Central memory CD8-positive, alpha-beta T cell (primary cell): ENCODE measurements at places on chromosomes 7 and 10.
A peak's percentile ranks its signal among the peaks of the same experiment; 100 is the strongest.

GRCh38 chr10:11379771-11380170 is 231.7 kb downstream of the USP6NL start:
- DNase-seq, result no peak
- H3K36me3 ChIP-seq, result peaks cover 3% of the 10 kb centered on the region
- H3K27ac ChIP-seq, result no peak overlapping the region
- H3K27me3 ChIP-seq, result peaks cover 9% of the 10 kb centered on the region
- no peaks in the 10 kb centered on the region for H3K4me1 ChIP-seq

GRCh38 chr10:14560791-14561765 is 213.6 kb downstream of the FAM107B start:
- H3K4me3 ChIP-seq, result peak overlapping the region; percentile 81
- H3K27me3 ChIP-seq, result no peaks in the 10 kb centered on the region
- H3K27ac ChIP-seq, result peak overlapping the region; percentile 97
- DNase-seq, result no peak
- peaks cover 96% of the 10 kb centered on the region for H3K4me1 ChIP-seq

GRCh38 chr7:138981332-138982203 is at the start of gene KIAA1549:
KIAA1549 (minus strand) TSS chr7:138981389; CDS start chr7:138981269, 120 bp downstream.
- H3K27ac ChIP-seq, result peak within 1 kb of the TSS; percentile 56
- peaks cover 65% of the 10 kb centered on the region for H3K27me3 ChIP-seq
- peaks cover 16% of the 10 kb centered on the region for H3K4me1 ChIP-seq
- H3K36me3 ChIP-seq, result peaks cover 2% of the 10 kb centered on the region
- DNase-seq, result no peak

DNA sequence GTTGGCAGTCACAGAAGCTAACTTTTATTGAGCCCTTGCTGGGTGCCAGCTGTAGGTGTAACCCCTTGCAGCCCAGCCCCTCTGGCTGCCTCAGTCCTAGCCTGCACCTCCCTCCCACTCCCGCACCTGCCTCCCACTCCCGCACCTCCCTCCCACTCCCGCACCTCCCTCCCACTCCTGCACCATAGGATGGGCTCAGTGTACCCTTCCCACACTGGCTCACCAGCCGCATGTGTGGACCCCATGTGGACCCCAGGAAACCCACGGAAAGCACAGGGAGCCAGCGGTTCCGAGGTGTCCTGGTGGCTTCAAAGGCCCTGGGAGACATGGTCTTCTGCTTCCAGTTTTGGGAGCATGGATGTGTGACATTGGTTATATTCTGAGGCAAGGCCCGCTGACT is 132.9 kb downstream of the EBF3 start:
- H3K27ac ChIP-seq, result no peak overlapping the region
- no peaks in the 10 kb centered on the region for H3K4me1 ChIP-seq
- no peak for DNase-seq
- H3K36me3 ChIP-seq, result peaks cover 2% of the 10 kb centered on the region
- H3K4me3 ChIP-seq, result no peak overlapping the region

DNA sequence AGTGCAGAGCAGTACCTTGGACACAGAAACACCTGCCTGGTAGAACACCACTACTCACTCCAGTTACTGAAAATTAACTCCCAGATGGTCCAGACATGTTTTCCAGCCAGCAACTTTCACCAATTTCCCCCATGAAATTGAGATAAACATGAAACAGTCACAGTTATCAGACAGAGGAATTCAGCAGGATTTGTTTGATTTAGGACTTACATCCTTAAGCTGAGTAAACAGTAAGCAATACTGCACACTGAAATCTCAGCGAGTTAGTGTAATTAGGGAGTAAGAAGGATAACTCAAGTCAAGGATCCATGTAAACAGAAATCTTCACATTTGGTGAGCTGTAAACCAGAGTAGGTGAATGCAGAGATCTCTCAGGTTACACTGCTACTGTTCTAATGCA is 353.5 kb downstream of the ELMO1 start:
- H3K27ac ChIP-seq, result no peak overlapping the region
- peaks cover 14% of the 10 kb centered on the region for H3K36me3 ChIP-seq
- H3K27me3 ChIP-seq, result no peaks in the 10 kb centered on the region
- no peak for DNase-seq
- H3K4me1 ChIP-seq, result peaks cover 14% of the 10 kb centered on the region

GRCh38 chr10:23051855-23052331 is 43.5 kb upstream of the MSRB2 start:
- H3K27ac ChIP-seq, result no peak overlapping the region
- peaks cover 88% of the 10 kb centered on the region for H3K27me3 ChIP-seq
- no peak overlapping the region for H3K4me3 ChIP-seq
- peaks cover 1% of the 10 kb centered on the region for H3K36me3 ChIP-seq
- DNase-seq, result no peak
- H3K4me1 ChIP-seq, result no peaks in the 10 kb centered on the region

DNA sequence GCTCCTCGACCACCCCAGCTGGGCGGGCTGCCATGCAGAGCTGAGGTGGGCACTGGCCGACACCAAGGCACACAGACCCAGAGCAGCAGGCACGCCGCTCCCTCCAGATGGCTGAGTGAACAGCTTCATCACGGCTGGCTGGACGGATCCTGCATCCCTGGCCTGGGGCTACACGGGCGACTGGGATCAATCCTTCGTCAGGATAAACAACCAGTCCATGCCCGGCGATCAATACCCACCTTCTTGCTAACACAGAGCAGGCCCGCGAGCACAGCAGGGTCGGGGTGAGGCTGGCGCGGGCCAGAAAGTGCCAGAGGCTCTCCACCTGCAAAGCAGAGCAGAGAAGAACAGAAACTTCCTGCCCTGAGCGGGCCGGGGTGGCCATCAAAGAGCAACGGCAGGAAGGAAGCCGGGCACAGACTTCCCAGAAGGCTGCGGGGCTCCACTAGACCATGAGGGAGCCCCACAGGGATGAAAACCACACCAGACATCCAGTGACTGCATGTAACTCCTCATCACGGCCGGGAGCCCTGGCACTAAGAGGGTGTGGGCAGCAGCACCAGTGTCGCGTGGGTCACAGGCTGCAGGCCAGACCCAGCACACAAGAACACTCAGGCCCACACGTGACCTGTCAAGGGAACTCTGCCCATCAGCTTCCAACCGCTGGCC is 166.4 kb downstream of the MAD1L1 start:
- DNase-seq, result no peak
- no peak overlapping the region for H3K27ac ChIP-seq
- H3K4me1 ChIP-seq, result peaks cover 10% of the 10 kb centered on the region

DNA sequence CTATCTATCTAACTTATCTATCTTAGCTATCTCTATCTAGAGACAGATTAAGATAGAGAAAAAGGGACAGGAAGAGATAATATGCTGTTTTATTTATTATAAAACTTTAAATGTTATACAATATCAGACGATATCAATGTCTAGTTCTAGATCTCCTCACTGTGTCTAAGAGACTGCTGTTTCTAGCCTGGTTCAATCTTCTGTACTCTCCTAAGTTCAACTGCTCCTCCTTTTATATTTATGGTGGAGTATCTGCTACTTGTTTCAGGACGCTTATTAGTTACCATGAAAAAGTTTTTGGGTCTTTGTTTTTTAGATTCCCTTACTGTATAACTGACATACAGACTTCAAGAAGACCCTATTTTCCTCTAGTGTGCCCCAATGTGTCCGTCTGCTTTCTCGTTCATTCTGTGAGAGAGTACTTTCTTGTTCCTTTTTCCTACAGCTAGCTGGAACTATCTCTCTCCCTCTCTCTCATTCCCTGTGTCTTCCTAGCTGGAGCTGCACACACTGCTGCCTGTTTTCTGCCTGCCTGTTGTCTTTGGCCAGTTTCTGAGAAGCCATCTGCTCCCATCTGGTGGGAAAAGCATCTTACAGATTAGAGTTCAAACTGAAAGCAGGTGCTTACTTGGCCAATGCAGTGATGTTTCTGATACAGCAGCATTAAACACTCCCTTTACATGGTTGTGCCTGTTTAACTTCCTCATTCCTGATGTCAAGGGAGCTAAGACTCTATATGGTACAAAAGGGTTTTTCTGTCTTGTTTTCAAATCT is 49.4 kb upstream of the ARL4A start:
- peaks cover 15% of the 10 kb centered on the region for H3K4me1 ChIP-seq
- peaks cover 5% of the 10 kb centered on the region for H3K36me3 ChIP-seq
- DNase-seq, result no peak
- H3K4me3 ChIP-seq, result peak overlapping the region; percentile 49
- H3K27ac ChIP-seq, result peak overlapping the region; percentile 36
- no peaks in the 10 kb centered on the region for H3K27me3 ChIP-seq

GRCh38 chr10:101394524-101395133 is 40.7 kb downstream of the BTRC start:
- H3K4me1 ChIP-seq, result peaks cover 23% of the 10 kb centered on the region
- no peak overlapping the region for H3K4me3 ChIP-seq
- no peaks in the 10 kb centered on the region for H3K27me3 ChIP-seq
- H3K36me3 ChIP-seq, result peaks cover 4% of the 10 kb centered on the region

DNA sequence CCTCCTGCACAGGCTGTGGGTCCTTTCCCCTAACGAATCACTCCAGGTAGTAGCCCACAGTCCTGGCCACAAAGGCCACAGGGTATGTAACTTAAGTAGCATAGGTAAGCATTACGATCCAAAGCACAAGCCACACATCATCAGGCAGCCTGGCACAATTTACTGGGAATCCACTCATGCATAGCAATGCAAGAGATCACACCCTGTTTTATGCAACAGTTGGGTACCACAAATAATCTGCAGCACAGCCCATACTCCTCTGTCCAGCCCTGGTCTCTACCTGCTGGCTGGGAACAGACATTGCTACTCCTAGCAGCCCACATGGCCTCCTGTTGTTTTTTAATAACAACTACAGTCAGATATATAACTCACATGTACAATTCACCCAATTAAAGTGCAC is 34.3 kb downstream of the SRPK2 start:
- no peak for DNase-seq
- peaks cover 63% of the 10 kb centered on the region for H3K4me1 ChIP-seq
- peak overlapping the region; percentile 88 for H3K27ac ChIP-seq
- peak overlapping the region; percentile 66 for H3K4me3 ChIP-seq

- H3K36me3 ChIP-seq, result no peaks in the 10 kb centered on the region
- no peak overlapping the region for H3K4me3 ChIP-seq
- no peaks in the 10 kb centered on the region for H3K4me1 ChIP-seq
- no peak overlapping the region for H3K27ac ChIP-seq
Observed at GRCh38 chr7:45162311-45162845, 4.8 kb downstream of the RAMP3 start.

DNA sequence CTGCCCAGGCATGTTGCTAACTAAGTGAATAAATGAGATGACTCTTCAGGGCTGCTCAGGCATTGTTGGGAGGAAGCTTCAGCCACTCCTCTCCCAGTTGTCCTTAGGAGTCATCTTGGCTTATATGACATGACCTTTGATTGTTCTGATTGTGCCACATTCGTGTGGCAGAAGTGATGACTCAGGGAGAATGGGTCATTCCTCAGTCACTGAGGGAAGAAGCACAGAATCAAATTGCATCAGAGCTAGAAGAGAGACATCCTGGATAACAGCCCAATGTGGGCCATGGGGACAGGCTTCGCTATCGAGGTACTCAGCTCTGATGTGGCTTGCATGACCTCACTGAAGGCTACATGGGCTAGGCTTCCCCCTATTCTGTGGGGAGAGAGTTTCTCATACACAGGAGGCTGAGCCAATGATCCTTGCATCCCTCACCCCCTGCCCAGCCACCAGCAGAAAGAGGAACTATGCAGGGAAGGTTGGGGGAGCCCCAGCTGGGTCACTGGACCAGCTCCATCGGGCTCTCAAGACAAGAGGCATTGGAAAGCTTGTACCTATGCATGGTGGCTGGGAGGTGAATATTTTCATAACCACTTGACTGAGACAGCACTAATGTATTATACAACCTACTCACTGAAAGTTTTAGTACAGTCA is 6.0 kb upstream of the HMX3 start:
- no peak overlapping the region for H3K27ac ChIP-seq
- no peak for DNase-seq
- H3K4me3 ChIP-seq, result no peak overlapping the region
- H3K36me3 ChIP-seq, result peaks cover 5% of the 10 kb centered on the region
- peaks cover 96% of the 10 kb centered on the region for H3K27me3 ChIP-seq

DNA sequence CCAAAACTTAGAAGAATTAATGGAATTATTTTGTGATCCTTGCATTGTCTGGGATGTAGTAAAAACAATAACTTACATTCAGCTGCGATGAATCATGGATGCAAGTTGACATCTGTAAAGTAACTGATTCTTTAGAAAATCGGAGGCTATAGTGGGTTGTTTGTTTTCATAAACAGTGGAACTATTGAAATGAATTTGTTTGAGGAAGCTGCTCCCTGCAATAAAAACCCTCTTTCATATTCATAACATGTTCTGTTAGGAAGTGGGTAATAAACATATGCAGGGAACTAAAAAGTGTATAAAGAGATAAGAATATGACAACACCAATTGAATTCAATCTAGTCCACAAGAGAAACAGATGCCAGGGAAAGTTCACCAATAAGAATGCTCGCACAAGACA is 53.6 kb downstream of the AGMO start:
- no peak for DNase-seq
- no peaks in the 10 kb centered on the region for H3K36me3 ChIP-seq
- H3K4me3 ChIP-seq, result no peak overlapping the region
- H3K27ac ChIP-seq, result no peak overlapping the region

DNA sequence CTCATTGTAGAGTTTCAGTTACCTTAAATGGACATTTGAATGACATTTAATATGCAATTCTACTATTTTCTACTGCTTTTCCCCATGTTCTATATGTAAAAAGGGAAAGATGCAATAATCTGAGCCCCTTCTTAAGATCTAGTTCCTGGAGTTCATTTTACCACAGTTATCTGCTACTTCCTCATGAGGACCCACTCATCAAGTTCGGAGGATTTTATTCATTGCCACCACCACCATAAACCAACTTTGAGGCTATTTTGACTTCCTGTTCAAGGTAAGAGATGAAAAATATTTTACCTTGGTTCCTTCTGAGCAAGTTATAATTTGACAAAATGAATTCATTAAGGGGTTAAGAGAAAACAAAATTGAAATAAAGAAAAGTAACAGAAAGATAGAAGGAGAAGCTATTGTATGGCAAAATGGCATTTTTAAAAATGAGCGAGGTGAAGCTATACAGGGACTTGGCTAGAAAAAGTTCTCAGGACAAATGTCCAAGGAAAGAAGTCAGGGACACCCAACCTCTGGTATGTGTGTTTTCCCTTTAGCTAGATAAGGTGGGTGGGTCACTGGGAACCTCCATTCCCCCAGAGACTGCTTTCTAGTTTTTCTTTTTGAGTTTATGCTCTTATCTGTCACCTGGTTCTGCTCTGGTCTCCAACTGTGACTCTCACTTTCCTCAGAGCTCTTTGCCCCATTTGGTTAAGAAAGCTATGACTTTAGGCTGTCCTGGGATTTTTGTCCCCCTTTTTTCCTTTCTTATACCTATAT is 14.9 kb upstream of the FAM3C start:
- H3K4me1 ChIP-seq, result peaks cover 4% of the 10 kb centered on the region
- H3K4me3 ChIP-seq, result no peak overlapping the region
- H3K27me3 ChIP-seq, result peaks cover 25% of the 10 kb centered on the region
- H3K36me3 ChIP-seq, result no peaks in the 10 kb centered on the region
